ENCODE measurements at places on chromosomes 2 and 18.

DNA sequence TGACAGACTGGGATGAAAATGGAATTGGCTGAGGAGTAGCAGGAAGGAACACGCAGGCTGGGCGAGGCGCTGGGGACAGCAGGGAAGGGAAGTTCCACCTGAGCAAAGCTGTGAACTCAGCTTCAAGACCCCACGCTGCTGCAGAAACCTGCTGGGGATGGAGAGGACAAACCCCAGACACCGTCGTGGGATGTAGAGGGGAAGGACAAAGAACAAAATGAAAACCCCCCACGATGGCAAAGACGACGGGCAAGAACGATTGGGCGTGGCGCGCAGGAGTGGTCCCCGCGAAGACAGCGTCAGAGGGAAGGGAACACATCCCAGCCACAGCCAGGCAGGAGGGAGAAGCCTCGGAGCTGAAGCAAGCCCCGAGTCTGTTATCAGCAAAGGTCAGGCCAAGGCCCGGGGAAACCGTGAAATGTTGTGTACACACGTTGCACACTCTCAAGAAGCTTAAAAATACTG lies 222.9 kb downstream of the NDUFA10 start:
- no peak for DNase-seq

- DNase-seq = no peak
These were observed 19.3 kb upstream of the ITGAV start for GRCh38 chr2:186570604-186571003.

- DNase-seq = no peak
These were observed 44.7 kb upstream of the HK2 start for GRCh38 chr2:74789271-74789670.

GRCh38 chr2:27049422-27050280 lies 1.8 kb upstream of the AGBL5 start:
- DNase-seq = peak; percentile 40

DNA sequence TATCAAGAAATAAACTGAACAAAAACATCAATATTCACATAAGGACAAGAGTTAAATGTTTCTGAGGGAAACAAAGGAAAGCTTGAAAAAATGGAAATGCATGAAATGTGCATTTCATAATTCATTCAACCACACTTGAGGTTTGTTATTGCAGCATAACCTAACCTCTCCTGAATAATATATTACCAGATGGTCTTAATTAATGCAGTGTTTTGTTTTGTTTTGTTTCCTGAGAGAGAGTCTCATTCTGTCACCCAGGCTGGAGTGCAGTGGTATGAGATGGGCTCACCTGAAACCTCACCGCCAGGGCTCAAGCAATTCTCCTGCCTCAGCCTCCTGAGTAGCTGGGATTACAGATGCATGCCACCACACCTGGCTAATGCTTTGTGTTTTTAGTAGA lies 139.9 kb upstream of the PIEZO2 start:
- no peak for DNase-seq

- DNase-seq = no peak
These were observed 369.8 kb upstream of the CDH7 start for GRCh38 chr18:65380986-65381385.

- DNase-seq = no peak
These were observed 34.6 kb downstream of the USP40 start for GRCh38 chr2:233531955-233532354.

DNA sequence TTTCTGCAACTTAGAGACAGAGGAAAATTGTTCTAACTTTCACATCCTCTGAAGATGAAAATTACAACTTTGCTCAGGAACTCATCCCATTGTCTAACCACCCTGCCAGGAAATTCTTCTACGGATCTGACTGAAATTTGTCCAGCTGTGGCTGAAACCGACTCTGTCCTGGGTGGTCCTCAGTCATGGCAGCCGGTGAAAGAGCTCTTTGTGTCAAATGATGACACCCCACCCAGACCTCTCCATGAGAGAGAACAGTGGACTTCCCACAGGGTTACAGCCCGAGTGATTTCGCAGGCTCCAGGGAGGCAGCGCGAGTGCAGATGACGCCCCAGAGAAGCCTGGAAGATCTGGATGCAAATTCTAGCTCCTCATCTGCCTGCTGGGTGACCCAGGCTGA lies 65.1 kb upstream of the TRIB2 start:
- no peak for DNase-seq

- DNase-seq = no peak
These were observed 92.9 kb downstream of the FMNL2 start for GRCh38 chr2:152427902-152428301.

GRCh38 chr2:232668805-232669444 lies 28.2 kb upstream of the GIGYF2 start:
- DNase-seq = peak; percentile 23

GRCh38 chr2:165057308-165057707 lies 102.0 kb upstream of the SLC38A11 start:
- DNase-seq = no peak

- DNase-seq = no peak
These were observed 136.8 kb downstream of the ASB1 start for GRCh38 chr2:238563551-238563950.

DNA sequence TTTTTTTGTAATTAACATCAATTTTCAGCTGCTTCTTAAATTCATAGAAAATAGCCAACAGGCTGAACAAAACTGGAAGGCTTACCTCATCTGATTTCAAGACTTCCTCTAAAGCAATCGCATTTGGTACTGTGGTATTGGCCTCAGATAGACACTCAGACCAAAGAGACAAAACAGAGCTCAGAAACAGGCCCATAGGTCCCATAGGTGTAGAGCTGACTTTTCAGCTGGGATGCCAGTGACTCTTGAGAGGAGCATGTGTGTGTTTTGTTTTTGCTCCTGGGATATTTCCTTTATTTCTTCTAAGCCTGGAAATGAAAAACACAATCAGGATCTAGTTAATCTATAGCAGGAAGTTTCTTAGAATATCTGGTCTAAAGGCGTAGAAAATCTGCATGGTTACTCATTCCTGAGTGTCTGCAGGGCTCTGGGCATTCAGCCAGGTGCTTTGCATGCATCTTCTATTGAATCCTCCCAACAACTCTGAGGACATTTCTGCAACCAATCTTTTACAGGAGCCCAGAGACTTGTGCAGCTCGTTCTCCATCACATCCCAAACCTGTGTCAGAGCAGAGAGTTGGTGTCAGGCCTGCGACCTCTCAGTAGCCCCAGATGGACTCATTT lies 190.8 kb downstream of the RTP5 start:
- DNase-seq = peak; percentile 8

DNA sequence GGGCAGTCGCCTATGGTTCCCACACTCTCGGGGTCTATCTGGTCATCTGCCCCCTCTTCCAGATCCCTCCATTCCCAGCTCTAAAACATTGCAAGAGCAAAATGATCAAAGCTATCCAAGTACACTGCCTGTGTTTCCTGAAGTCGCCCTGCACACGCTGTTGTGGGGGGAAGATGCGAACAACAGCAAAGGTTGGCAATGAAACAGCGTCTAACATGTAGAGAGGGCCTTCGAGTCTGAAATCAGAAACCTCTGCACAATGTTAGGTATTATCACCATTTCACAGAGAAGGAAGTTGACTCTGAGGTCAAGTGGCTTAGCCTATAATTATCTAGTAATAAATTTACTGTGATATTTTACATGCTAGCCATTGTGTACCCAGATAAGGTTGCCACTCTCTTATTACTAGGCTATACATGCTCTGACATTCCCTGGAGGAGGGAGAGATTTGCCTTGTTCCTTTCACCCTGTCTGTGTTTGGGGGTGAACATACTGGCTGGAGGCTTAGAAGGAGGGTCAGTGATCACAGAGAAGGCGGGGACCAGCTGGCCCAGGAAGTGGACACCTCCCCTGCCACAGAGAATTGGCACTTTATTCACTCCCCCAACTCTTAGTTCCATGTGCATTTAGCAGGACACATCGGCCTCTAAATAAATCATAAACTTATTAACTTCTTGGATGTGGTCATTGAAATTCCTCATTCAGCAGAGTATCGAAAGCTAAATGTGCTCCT lies 36.8 kb downstream of the KCTD1 start:
- no peak for DNase-seq

DNA sequence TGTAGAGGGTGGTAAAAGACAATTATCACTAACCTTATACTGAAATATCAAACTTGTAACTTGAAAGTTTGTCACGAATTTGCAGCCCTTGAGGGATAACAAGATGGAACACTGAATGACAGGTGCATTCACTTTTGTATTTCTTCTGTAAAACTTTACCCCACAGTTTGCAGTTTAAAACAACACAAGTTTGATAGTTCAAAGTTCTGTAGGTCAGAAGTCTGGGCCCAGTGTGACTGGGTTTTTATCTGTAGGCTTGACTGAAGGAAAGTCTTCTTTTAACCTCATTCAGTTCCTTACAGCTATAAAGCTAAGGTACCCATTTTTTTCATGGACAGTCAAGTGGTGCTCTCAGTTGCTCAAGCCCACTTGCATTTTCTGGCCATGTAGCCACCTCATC lies 257.1 kb upstream of the NRXN1 start:
- DNase-seq = no peak

GRCh38 chr2:118558846-118559245 lies 288.6 kb downstream of the EN1 start:
- DNase-seq = no peak

DNA sequence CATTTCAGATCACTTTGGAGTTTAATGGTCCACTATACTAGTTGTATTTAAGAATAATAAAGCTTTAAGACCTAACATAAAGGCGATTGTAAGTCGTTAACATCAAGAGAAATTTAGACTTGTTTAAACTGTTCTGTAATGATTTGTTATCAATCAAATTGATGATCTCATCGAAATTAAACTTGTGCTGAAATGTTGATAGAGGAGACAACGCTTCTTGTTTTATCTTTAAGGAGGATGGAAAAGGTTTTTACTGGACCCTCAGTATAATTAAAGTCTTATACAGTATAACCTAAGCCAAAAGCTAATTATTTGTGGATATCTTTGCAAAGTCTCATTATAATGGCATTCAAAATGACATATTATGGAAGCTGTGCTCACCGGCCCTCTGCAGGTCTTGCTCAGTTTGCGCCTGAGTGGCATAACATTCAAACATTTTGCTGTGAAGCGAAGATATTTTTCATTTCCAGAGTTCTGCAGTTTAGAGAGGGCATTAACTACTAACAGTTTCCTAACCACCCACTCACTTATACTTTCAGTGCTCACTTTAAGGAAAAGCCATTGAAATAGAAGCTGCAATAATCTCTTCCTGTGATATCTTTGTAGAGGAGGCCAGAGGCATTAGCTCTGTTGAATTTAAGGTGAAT lies 1.4 kb upstream of the SERTAD2 start:
- no peak for DNase-seq

DNA sequence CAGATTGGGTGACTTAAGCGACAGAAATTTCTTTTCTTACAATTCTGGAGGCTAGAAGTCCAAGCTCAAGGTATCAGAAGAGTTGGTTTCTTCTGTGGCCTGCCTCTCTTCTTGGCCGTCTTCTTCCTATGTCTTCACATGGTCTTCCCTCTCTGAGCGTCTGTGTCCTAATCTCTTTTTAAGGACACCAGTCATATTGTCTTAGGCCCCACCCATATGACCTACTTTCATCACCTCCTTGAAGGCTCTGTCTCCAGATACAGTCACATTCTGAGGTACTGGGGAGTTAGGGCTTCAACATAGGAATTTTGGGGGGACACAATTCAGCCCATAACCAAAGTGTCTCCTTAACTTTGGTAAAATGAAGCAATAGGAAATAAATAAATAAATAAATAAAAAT lies 110.9 kb upstream of the EPC2 start:
- DNase-seq = no peak

DNA sequence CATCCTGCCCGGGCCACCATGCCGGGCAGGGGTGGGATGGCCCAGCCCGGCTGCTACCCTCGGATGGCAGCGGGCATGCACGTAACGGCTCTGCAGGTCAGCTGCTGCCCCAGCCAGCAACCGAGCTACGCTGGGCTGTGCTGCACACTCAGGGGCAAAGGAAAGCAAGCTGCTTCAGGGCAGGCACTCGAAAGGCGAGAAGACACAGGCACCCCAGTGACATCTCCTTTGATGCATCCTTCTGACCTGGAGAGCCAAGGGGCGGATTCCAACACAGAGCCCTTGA lies 8.8 kb downstream of the HDAC4 start:
- DNase-seq = no peak

- DNase-seq = no peak
These were observed 112.1 kb upstream of the SERPINE2 start for GRCh38 chr2:224151161-224151560.

DNA sequence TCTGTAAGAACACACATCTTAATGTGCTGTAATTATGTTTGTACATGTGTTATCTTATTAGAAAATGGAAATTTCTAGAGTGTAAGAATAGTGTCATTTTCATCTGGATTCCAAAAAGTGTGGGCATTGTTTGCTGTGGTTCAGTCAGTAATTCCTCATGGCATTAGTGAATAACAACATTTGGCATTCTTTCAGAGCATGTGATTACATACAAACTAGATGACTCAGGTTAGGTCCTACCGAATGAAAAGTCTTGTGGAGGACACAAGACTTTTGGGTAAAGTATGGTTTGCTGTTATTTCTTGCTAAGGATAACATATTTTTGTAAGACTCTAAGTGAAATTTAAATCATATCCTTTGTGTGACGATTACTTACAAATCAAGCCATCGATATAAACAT lies 593.1 kb upstream of the NRXN1 start:
- DNase-seq = no peak

DNA sequence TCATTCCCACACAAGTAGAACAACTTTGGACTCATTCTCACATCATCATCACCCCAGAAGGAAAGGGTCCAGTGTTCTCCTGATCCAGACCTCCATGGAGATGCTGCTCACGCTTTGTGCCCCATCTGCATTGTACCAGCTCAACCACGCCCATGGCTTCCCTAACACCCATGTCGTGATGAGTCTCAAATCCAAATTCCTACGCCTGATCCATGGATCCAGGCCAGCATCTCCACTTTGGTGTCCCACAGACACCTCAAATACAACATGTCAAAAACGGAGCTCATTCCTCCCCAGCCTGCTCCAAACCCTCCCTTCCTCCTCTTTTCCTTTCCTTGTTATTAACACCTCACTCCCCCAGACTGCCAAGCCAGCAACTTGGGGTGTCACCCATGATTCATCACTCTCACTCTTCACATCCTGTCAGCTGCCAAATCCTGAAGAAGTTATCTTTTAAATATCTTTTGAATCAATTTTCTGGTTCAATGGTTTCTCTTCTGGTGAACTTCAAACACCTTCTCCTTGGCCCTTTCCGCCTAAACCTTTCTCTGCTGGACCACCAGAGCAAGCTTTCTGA lies 30.2 kb upstream of the FAM124B start:
- no peak for DNase-seq

DNA sequence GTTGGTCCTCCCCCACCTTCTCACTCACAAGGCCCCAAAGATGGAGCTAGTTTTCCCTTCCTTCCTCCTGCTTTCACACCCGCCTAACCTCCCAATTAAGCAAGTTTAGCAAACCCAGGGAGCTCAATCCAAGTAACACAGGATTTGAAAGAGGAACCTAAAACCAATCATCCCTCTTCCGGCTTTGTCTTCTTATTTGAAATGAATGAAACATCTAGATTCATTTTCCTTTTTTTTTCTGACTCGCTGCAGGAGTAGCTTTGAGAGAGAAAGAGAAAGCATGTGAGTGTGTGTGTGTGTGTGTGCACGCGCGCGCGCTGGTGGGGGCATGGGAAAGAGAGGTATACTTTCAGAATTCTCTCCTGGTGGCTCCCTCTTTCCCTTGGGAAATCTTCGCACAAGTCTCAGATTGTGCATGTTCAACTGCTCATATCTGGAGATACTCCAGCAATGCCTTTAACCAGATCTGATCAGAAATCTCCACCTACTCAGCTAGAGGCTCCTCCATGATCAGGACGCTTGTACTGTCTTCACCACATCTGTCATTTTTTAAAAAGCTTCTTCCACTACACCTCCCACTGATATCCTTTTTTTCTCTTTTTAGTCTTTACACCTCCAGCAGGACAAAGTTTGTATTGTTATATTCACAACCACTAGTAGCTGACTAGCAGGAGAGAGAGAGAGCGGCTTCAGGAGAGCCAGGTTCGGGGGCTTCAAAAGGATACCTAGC lies 1.7 kb downstream of the SLC8A1 start:
- DNase-seq = peak; percentile 52
